ENCODE measurements at places on chromosomes 4 and X.
A peak's percentile ranks its signal among the peaks of the same experiment; 100 is the strongest.

- H3K4me3 ChIP-seq = no peak overlapping the region
- DNase-seq = peak; percentile 9
- H3K4me1 ChIP-seq = no peaks in the 10 kb centered on the region
- no peaks in the 10 kb centered on the region for H3K27me3 ChIP-seq
These were observed 306.7 kb upstream of the MAOA start for GRCh38 chrX:43349363-43349762.

GRCh38 chr4:99382745-99383360 lies 30.3 kb upstream of the ADH1C start:
- H3K4me1 ChIP-seq = peaks cover 3% of the 10 kb centered on the region
- no peaks in the 10 kb centered on the region for H3K36me3 ChIP-seq
- no peaks in the 10 kb centered on the region for H3K27me3 ChIP-seq
- DNase-seq = no peak

GRCh38 chr4:14910411-14910810 lies 91.9 kb upstream of the CPEB2 start:
- H3K4me3 ChIP-seq = no peak overlapping the region
- no peaks in the 10 kb centered on the region for H3K27me3 ChIP-seq
- H3K36me3 ChIP-seq = no peaks in the 10 kb centered on the region
- H3K27ac ChIP-seq = no peak overlapping the region
- no peak for DNase-seq
- H3K4me1 ChIP-seq = no peaks in the 10 kb centered on the region

- H3K36me3 ChIP-seq = no peaks in the 10 kb centered on the region
- H3K4me3 ChIP-seq = no peak overlapping the region
- H3K27ac ChIP-seq = no peak overlapping the region
- H3K27me3 ChIP-seq = no peaks in the 10 kb centered on the region
These were observed 938.9 kb upstream of the GRIA3 start for GRCh38 chrX:122245175-122245574.

- no peaks in the 10 kb centered on the region for H3K36me3 ChIP-seq
- H3K27ac ChIP-seq = no peak overlapping the region
- H3K27me3 ChIP-seq = no peaks in the 10 kb centered on the region
- no peaks in the 10 kb centered on the region for H3K4me1 ChIP-seq
These were observed 177.5 kb upstream of the TTC29 start for GRCh38 chr4:147123146-147123545.

GRCh38 chrX:97168646-97169045 lies 284.9 kb downstream of the RPA4 start:
- H3K27ac ChIP-seq = no peak overlapping the region
- H3K4me3 ChIP-seq = no peak overlapping the region
- no peak for DNase-seq
- H3K27me3 ChIP-seq = no peaks in the 10 kb centered on the region

DNA sequence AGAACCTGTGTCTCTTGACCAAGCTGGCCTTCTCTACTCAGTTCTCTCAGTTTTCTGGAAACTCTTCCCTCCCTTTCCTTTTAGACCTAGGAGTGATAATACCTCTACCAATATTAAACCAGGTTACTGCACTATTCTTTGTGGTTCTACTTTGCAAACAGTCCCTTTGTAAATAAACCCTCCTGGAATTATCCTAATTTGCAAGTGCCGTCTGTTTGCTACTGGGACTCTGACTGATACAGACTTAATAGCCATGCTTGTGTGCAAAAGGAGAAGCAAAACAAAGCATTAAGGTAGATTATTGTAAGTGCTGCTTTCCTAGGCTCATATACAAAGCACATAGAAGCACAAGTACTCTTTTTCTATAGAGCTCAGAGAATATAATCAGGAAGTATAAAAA lies 507.0 kb downstream of the INPP4B start:
- no peaks in the 10 kb centered on the region for H3K27me3 ChIP-seq
- no peak for DNase-seq
- H3K4me1 ChIP-seq = no peaks in the 10 kb centered on the region
- H3K27ac ChIP-seq = no peak overlapping the region

- H3K36me3 ChIP-seq = no peaks in the 10 kb centered on the region
- DNase-seq = no peak
- H3K27ac ChIP-seq = no peak overlapping the region
These were observed 39.8 kb upstream of the LAS1L start for GRCh38 chrX:65574356-65574755.

- H3K36me3 ChIP-seq = no peaks in the 10 kb centered on the region
- H3K4me1 ChIP-seq = no peaks in the 10 kb centered on the region
- no peak for DNase-seq
- H3K27ac ChIP-seq = no peak overlapping the region
- H3K27me3 ChIP-seq = no peaks in the 10 kb centered on the region
- no peak overlapping the region for H3K4me3 ChIP-seq
These were observed 63.8 kb upstream of the STS start for GRCh38 chrX:7083468-7084396.

GRCh38 chrX:153468008-153468580 lies 2.3 kb downstream of the HAUS7 start:
- no peak for DNase-seq
- H3K27ac ChIP-seq = no peak overlapping the region
- no peaks in the 10 kb centered on the region for H3K4me1 ChIP-seq
- no peak overlapping the region for H3K4me3 ChIP-seq
- H3K36me3 ChIP-seq = no peaks in the 10 kb centered on the region

GRCh38 chrX:8927701-8928100 lies 106.2 kb downstream of the FAM9B start:
- peak; percentile 22 for DNase-seq
- H3K4me1 ChIP-seq = no peaks in the 10 kb centered on the region
- no peak overlapping the region for H3K4me3 ChIP-seq

DNA sequence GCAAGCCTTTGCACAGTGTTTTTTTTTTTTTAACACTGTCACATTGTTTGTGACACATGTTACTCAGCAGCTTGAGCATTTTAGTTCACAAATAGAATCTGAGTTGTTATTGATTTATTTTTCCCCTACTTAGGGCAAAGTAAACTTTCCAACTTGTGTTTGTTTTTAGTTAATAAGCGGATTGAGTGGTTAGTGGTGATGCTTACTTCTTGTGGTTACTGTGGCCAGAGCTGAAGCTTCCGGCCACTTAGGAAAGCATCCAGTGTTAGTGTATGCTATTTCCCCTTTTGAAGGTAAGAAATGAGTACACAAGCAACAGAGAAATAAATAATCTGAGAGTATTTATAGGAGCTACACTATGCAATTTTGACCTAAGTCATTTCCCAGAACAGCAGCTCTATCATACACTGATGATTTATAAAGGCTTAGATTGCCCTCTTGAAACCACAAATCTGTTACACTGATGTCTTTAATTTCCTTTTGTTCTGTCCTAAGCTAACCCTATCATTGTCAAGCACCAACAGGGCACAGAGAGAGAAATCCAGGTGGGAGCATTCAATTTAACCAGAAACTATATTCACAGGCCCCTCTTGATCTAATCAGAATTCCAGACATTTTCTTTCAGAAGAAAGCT lies 2464.6 kb downstream of the PCDH7 start:
- DNase-seq = no peak
- H3K4me3 ChIP-seq = no peak overlapping the region
- H3K27ac ChIP-seq = no peak overlapping the region
- no peaks in the 10 kb centered on the region for H3K27me3 ChIP-seq

DNA sequence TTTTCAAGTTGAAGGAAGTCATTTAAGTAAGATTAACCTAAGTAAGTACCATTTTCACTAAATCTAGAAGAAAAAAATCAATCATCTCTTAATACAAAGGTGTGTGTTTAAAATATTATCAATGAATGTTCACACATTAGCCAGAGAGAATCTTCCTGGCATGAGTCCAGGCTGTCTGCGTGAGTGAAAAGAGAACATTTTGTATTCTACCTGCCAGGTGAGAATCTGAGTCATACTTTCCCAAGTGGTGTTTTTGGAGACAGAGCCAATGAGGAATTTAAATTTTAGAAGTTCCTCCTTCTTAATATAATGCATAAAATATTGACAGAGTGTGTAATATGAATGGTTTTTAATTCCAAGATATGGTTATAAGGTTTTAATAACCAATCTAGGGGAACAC lies 371.8 kb upstream of the NR3C2 start:
- H3K4me1 ChIP-seq = no peaks in the 10 kb centered on the region
- H3K27ac ChIP-seq = no peak overlapping the region
- H3K27me3 ChIP-seq = no peaks in the 10 kb centered on the region
- no peaks in the 10 kb centered on the region for H3K36me3 ChIP-seq
- DNase-seq = no peak

DNA sequence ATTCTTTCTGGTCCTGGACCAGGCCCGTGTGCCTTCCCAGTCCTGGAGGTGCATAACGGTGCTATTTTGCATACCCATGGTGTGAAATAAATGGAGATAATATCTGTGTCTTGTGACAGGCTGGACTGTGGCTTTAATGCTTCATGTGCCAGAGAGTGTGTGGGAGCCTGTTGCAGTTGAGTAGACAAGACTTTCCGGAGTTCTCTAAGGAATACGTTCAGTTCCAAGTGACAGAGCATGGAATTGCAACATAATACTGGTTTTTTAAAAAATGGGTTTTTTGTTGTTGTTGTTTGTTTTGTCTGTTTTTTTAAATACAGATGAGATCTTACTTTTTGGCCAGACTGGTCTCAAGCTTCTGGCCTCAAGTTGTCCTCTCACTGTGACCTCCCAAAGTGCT lies 74.0 kb downstream of the HPRT1 start:
- no peaks in the 10 kb centered on the region for H3K4me1 ChIP-seq
- H3K4me3 ChIP-seq = no peak overlapping the region
- no peaks in the 10 kb centered on the region for H3K36me3 ChIP-seq
- DNase-seq = peak; percentile 40
- no peak overlapping the region for H3K27ac ChIP-seq
- no peaks in the 10 kb centered on the region for H3K27me3 ChIP-seq

DNA sequence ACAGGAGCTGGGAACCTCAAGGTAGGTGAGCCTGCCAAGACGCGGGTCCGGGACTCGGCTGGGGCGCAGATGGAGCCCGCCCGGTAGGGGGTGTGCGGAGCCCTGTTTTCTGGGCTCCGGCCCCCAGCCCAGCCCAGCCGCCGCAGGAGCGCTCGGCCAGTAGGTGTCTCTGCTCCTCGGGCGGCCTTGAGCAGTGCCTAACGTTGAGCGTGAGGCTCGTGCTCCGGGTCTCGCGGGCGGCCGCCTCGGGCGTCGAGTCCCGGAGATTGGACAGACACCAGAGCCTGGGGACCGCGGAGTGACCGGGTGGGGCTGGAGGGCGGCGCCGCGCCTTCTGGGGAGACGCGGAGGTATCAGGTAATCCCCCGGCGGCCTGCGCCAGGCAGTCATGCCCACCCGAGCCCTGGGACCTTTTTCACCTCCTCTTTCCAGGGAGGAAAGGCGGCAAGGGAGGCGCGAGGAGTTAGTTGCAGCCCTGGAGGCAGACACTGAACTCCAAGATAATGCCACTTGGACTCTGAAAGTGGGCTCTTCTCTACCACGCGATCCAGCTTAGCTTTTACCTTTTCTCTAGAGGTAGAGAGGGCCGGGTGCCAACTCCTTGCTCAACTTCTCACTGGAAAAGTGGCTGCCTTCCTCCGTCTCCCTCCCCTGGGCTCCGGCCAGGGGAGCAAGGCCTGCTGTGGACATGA lies 14.5 kb upstream of the FGG start:
- H3K27ac ChIP-seq = no peak overlapping the region
- no peaks in the 10 kb centered on the region for H3K27me3 ChIP-seq
- H3K36me3 ChIP-seq = no peaks in the 10 kb centered on the region
- no peaks in the 10 kb centered on the region for H3K4me1 ChIP-seq
- no peak overlapping the region for H3K4me3 ChIP-seq

GRCh38 chrX:129925305-129926092 lies 19.5 kb downstream of the UTP14A start:
- no peaks in the 10 kb centered on the region for H3K4me1 ChIP-seq
- no peak overlapping the region for H3K27ac ChIP-seq
- no peaks in the 10 kb centered on the region for H3K27me3 ChIP-seq
- DNase-seq = peak; percentile 72
- no peak overlapping the region for H3K4me3 ChIP-seq

DNA sequence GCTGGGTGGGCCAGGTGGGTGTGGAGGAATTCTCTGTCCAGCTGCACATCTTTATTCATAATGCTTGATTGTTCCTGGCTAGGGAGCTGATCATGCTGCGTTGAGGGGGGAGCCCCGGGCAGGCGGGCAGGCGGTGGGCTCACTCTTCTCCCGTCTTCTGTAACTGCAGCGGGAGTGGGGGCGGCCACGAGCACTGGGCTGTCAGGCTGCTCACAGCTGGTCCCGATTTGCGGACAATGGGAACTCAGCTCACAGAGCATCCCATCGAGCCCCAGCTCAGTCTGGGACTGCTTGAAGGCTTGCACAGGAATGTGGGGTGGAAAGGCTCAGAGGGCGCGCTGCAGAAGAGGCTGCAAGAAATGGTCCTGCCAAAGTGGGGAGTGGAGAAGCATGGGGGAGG lies 63.8 kb downstream of the EFNB1 start:
- no peak overlapping the region for H3K4me3 ChIP-seq
- no peak overlapping the region for H3K27ac ChIP-seq
- peaks cover 18% of the 10 kb centered on the region for H3K4me1 ChIP-seq
- H3K27me3 ChIP-seq = no peaks in the 10 kb centered on the region
- peak; percentile 59 for DNase-seq
- H3K36me3 ChIP-seq = no peaks in the 10 kb centered on the region

GRCh38 chrX:104141087-104141760 lies 15.6 kb downstream of the SLC25A53 start:
- no peaks in the 10 kb centered on the region for H3K27me3 ChIP-seq
- no peaks in the 10 kb centered on the region for H3K36me3 ChIP-seq
- H3K4me1 ChIP-seq = no peaks in the 10 kb centered on the region
- no peak overlapping the region for H3K4me3 ChIP-seq
- DNase-seq = no peak

- H3K36me3 ChIP-seq = no peaks in the 10 kb centered on the region
- no peak for DNase-seq
- H3K27me3 ChIP-seq = no peaks in the 10 kb centered on the region
- no peak overlapping the region for H3K27ac ChIP-seq
- no peak overlapping the region for H3K4me3 ChIP-seq
These were observed 70.3 kb downstream of the SH3RF1 start for GRCh38 chr4:169200361-169201030.

DNA sequence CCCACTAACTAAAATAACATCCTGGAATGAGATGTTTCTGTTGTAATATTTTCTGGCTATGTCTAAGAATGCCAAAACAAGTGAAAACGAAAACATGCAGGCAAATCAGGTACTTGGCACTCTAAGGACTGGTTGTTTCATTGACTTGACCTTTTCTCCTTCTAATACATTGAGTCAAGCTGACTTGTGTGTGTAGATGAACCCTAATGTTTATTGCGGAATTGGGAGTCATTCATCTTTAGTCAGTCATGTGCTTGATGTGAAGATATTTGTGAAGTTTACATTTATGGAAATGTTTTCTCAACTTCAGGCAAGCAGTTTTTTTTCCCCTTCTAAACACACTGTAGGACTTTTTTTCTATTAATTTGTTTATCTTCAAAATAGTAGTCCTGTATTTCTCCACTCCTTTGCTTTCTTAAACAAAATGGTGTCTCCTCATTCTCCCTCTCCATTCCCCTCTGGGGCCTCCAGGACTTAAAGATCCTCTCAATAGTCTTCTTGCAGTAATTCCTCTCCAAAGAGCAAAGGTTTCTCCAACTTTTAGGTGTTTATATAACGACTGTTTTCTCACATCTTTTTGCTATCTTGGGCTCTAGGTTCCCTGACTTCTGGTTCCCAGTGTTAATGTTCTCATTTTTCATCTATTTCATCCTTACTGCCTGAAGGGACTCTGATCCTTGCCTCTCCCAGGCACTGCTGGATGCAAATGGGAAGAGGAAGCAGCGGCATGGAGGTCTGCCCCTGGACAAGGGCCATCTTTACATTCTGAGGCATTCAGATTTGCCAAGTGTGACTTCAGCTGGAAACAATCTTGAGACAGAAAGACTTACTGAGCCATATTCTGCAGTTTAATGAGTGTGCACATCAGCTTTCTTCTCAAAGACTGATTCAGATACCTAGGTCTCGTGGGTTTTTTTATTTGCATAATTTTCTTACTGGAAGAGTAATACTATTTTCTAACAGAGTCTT lies 166.4 kb downstream of the ARHGAP6 start:
- H3K27ac ChIP-seq = no peak overlapping the region
- H3K36me3 ChIP-seq = no peaks in the 10 kb centered on the region
- H3K27me3 ChIP-seq = peaks cover 2% of the 10 kb centered on the region
- H3K4me3 ChIP-seq = no peak overlapping the region
- H3K4me1 ChIP-seq = no peaks in the 10 kb centered on the region
